ENCODE measurements at places on chromosomes 5 and 9.

DNA sequence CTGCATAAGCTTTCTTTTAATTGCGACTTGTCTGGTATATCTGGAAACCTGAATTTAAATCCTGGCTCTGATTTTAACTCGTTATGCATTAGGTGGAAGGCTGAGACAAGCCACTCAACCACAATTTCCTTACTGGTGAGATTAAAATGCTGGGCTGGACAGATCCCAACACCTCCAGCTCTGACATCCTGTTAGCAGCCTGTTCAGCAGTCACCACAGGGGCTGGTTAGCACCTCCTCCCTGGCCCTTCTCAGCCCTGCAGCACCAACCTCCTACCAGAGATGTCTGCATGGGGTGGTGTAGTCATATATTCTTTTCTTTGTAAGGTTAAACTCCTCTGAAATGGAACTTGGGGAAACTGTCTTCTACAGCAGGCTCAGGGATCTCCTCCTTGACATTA, 156.5 kb upstream of the NFIL3 start:
- no peak for DNase-seq

DNA sequence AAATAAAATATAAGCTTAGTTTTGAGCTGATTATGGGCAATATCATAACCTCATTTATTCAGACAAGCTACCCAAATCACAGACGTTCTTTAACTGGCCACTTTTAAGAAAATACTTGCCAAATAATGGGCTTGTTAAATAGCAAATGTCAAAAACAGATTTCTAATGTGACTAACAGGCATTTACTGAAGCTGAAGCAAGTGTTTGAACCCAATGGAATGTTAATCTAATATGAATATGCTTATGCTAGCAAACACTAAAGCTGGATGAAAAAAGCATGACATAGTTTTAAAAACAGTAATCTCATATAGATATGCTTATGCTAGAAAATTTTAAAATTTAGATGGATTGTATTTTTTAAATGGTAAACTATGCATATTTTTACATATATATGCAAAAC, 411.6 kb upstream of the PTGER4 start:
- DNase-seq: no peak

GRCh38 chr9:5111696-5112095, 73.7 kb downstream of the INSL6 start:
- no peak for DNase-seq

DNA sequence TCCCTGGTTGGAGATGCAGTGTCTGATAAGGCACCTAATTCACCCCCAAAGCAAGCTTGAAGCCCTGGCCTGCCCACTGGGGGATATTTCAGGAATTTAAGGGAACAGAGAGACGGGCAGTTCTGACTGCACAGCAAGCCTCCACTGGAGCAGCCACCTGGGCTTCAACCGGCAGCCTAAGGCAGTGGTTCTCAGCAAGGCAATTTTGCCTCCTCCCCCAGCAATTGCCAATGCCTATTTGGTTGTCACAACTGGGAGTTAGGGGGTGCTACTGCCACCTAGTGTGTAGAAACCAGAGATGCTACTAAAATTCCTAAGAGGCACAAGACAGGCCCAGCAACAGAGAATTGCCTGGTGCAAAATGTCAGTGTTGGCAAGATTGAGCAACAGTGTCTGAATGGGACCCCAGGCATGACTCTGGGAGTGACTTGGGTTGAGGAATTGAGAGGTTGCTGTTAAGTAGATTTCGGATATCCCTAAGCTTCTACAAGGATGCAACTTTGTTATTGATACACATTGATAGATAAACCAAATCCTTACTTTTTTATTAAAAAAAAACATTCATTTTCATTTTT, 58.7 kb upstream of the CTSL start:
- no peak for DNase-seq

DNA sequence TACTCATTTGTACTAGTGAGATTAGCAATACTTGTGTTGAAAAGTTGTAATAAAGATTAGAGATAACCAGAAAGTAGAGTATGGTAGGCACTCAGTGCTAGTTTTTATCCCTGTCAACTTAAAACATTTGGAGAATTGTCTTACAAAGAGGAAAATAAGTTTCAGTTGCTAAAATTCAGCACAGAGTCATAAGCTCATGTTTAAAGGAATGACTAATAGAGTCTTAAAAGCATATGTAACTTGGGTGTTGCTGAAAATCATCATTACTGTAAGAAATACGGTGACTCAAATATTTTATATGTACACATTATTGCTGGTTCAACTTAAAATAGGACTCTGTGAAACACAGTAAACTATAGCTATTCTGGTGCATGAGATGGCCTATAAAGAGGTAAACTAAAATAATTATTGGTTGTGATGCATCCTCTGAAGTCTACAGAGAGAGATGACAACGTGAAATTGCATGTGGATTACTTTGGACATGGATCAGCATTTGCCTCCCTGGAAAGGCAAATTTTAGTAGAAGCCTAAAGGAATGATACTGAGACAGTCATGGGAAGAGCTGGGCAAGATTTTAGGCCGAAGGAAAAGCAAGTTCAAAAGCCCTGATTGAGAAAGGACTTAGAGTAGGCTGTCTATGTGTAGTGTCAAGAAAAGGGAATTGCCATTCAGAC, 34.6 kb downstream of the SGCD start:
- no peak for DNase-seq

- DNase-seq: no peak
These were observed 772 bp downstream of the DCAF10 start for GRCh38 chr9:37801287-37801850.

DNA sequence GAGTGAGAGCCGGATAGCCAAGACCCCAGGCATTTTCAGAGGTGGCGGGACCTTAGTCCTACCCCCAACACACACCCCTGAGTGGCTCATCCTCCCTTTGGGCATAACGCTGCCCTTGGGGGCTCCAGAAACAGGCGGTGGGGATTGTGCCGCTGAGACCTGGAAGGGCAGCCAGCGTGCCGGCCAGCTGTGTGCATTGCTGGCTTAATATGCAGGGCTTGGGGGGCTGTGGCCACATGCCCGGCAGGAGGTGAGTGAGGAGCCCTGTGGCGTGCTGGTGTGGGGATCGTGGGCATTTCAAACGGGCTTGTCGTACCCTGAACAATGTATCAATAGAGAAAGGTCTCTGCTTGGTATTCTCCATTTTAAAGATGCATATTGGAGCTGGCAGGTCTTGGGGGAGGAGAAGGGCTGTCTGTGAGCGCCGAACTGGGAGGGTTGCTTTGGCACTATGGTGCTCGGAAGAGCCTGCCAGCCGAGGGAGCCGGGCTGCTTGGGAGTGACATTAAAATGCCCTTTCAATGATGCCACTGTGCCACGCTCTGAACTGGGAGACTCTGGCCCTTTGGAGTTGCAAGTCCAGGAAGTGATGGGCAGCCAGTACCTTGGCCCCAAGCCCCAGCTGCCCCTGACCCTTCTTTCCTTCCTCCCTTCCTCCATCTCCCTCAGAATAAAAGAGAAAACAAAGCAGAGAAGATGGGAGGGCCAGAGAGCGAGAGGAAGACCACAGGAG, 11.2 kb upstream of the OLFM1 start:
- DNase-seq: no peak

DNA sequence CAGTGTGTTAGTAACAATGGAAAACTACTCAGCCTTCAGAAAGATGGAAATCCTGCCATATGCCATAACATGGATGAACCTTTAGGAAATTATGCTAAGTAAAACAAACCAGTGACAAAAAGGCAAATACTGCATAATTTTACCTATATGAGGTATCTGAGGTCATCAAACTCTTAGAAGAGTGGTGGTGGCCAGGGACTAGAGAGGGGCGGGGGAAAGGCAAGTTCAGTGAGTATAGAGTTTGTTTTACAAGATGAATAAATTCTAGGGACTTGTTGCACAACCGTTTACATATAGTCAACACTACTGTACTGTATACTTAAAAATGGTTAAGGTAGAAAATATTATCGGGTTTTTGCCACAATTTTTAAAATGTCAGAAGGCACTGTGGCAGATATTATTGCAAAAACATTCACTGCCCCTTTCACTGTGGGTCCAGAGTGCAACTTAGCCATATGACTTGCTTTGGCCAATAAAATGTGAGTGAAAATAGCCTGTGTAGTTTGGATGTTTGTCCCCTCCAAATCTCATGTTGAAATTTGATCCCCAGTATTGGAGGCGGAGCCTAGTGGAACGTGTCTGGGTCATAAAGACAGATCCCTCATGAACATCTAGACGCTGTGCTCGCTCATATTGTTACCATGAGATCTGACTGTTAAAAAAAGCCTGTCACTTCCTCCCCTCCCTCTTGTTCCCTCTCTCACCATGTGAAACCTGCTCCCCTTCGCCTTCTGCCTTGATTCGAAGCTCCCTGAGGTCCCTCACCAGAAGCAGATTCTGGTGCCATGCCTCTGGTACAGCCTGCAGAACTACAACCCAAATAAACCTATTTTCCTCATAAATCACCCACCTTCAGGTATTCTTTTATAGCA, 9.5 kb downstream of the ZNF367 start:
- no peak for DNase-seq

All from activated CD8-positive, alpha-beta memory T cell treated with anti-CD3 and anti-CD28 coated beads for 24 hours (primary cell).